ENCODE measurements at places on chromosomes 7 and 10. TPM values are rescaled to one million over a fixed set of nuclear protein-coding genes. Genes with fewer than 3 reads are reported as not detected.

CDC14C gene
- not detected for total RNA-seq

GPAM gene
- 12.9 TPM for total RNA-seq

RASA4B gene
- 7.7 TPM for total RNA-seq

CNPY1 gene
- not detected for total RNA-seq

MAGI2 gene
- total RNA-seq: 9.8 TPM

RPP38 gene
- 8.7 TPM for total RNA-seq

PKD2L1 gene
- not detected for total RNA-seq

PIP gene
- total RNA-seq: not detected

OR13A1 gene
- not detected for total RNA-seq

SEPHS1 gene
- total RNA-seq: 26.0 TPM

AQP1 gene
- 335 TPM for total RNA-seq

GFRA1 gene
- 0.39 TPM for total RNA-seq

LRIT1 gene
- not detected for total RNA-seq

TMEM184A gene
- 0.03 TPM for total RNA-seq

INA gene
- 1.3 TPM for total RNA-seq

SYNPO2L gene
- total RNA-seq: not detected

PNLIPRP2 gene
- not detected for total RNA-seq

LBX1 gene
- not detected for total RNA-seq

SFTPA1 gene
- total RNA-seq: not detected

GOT1 gene
- total RNA-seq: 23.8 TPM

TMUB1 gene
- total RNA-seq: 26.2 TPM

OR2A12 gene
- not detected for total RNA-seq

TAS2R4 gene
- total RNA-seq: 1.9 TPM

AGR2 gene
- not detected for total RNA-seq

GNAI1 gene
- total RNA-seq: 25.0 TPM

ICA1 gene
- total RNA-seq: 0.13 TPM

CXCL12 gene
- total RNA-seq: 101 TPM

MMD2 gene
- total RNA-seq: not detected

EPO gene
- total RNA-seq: not detected

PRSS37 gene
- not detected for total RNA-seq

SPDYE5 gene
- not detected for total RNA-seq

OPN4 gene
- not detected for total RNA-seq

TCF7L2 gene
- total RNA-seq: 3.7 TPM

HMX3 gene
- not detected for total RNA-seq

C7orf57 gene
- total RNA-seq: not detected
